ENCODE measurements at places on chromosomes 12 and 14.

GRCh38 chr12:27387473-27387872 lies 54.8 kb downstream of the BMAL2 start:
- DNase-seq, result no peak

GRCh38 chr14:23306412-23307145 lies at the start of gene BCL2L2:
BCL2L2 (plus strand) TSS chr14:23306833; CDS start chr14:23307768, 935 bp downstream.
- DNase-seq, result peak; percentile 58

GRCh38 chr12:131370791-131371347 lies 340.0 kb upstream of the SFSWAP start:
- no peak for DNase-seq

DNA sequence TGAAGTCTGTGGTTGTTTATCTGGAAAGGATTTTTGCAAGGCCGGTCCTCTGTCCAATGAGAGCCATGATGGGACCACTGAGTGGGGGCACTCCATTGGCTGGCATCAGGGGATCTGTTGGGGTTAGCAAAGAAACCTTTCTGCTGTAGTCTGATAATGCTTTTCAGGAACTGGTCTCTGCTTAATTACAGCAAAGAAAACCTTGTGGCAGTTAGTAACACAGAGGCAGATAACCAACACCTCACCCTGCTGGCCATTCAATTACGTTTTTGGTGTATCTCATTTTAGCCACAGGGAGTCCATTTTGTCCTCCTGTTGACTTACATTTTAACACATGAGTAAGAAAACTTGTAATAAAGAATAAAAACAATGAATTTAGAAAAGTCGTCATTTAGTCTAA lies 629.3 kb upstream of the MDGA2 start:
- DNase-seq, result no peak

Data from fibroblast of skin of left biceps (primary cell).